Stimulated activated CD4-positive, alpha-beta T cell treated with anti-CD3 and anti-CD28 coated beads, Interleukin-12 subunit alpha, Interleukin-12 subunit beta, amount 100 ng/mL, for 24 hours (primary cell): ENCODE measurements at places on chromosomes 6 and 20.

DNA sequence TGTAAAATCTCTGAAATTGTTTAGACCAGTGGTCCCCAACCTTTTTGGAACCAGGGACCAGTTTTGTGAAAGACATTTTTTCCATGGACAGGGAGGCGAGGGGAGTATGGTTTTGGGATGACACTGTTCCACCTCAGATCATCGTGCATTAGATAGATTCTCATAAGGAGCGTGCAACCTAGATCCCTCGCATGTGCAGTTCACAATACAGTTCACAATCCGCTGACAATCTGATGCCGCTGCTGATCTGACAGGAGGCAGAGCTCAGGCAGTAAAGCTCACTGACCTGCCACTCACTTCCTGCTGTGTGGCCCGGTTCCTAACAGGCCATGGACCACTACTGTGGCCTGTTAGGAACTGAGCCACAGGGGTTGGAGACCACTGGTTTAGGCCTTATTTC is 115.2 kb downstream of the EPM2A start:
- no peak for DNase-seq

DNA sequence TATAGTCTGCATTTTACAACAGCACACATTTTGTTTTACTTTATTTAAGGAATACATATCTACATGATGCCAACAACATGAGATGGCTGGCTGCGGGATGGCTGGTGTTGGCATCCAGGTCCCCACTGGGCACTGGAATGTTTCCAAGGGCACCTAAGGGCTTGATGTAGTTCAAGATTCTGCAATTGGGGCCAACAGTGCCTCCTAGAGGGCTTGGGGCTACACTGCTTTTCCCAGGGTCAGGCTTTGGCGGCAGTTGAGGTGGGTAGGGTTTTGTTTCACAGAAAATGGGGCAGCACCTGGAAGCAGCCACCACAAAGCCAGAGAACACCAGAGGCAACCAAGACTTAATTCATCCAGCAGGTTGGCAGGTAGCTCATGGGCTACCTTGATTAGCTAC is 202.2 kb upstream of the PRND start:
- DNase-seq: no peak

DNA sequence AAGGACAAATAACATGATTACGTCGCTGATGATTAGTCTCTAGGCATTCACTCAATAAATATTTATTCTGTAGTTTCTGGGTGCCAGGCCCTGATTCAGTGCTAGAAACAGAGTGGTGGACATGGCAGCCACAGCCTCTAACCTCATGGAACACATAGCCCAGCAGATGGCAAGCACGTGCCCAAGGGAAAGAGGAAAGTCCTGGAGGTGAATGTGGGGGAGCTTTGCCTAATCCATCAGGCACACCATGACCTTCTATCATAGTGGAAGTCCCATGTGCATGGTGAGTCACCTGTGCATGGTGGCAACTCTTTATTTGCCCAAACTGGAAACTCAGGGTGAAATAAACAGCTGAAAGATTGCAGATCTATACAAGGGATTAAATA is 143.0 kb upstream of the TNFAIP3 start:
- no peak for DNase-seq

DNA sequence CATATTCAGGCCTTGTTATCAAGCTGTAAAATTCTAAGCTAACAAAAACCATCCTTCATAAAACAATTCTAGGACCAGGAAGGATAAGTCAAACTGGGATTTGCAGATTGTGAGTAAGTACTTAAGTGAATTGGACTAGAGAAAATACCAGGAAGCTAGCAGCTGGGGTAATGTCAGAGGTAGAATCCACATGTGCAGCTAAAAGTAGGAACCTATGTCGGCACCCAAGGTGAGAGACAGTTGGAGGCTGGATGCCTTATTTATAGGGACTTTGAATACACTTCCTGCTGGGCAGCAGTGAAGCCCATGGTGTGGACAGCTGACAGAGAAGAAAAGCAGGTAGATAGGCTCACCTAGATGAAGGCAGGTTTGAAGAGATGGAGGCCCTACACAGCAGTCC is 127.3 kb downstream of the FLRT3 start:
- DNase-seq: no peak

DNA sequence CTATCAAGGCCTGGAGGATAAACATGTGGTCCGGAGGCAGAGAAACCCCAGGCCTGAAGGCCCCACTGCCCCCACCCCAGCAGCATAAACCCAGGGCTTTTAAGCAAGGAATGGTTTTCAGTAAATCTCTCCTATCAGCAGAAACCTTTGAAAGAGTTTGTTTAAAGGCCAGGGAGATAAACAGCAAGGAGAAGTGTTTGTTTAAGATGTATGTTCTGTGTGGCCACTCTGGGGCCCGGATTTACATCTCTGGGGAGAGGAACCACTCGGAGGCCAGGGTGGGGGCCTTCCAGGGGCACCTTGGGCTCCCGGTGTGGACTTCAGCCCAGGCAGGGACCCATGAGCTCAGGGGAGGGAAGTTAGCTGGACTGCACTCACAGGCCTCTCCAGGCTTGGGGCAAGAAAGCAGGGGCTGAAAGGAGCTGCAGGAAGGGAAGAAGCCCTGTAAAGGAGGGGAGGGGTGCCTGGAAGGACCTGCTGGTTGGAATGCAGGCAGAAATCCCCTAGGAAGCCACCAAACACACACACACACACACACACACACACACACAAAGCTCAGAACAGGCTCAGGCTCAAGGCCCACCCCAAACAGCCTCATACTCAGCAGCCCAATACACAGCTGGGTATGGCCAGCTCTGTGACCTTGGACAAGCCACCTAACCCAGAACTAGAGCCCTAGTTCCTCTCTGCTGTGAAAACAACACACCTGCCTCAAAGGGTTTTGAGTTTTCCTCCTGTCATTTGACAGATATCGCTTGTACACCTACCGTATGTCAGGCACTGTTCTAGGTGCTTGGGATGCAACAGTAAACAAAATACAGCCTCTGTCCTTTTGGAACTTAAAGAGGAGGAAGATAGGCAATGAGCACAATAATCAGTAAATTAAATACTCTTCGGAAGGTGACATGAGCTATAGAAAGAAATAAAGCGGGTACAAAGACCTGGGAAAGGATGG is 26.2 kb upstream of the FOXP4 start:
- DNase-seq: no peak

GRCh38 chr20:61697666-61698597 is 367.7 kb downstream of the TAF4 start:
- DNase-seq: no peak

DNA sequence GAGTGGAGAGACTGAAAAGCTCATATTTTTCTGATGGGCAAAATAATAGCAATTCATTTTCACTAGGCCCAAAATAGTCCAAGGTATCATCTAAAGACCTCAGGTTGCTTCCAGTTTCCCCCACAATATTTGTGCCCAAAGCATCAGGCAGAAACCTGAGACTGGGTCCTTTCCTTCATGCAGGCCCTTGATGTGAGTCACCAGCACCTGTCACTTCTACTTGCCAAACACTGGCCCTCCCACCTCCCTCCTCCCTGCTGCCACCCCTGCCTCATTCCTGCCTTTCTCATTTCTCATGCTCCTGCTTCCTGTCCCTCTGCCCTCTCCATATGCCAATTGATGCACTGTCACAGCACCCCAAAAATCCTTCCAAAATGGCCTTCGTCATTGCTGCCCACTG is 230.4 kb upstream of the CST7 start:
- no peak for DNase-seq

- DNase-seq: no peak
Measured at GRCh38 chr6:22747571-22747970, 178.2 kb downstream of the HDGFL1 start.

DNA sequence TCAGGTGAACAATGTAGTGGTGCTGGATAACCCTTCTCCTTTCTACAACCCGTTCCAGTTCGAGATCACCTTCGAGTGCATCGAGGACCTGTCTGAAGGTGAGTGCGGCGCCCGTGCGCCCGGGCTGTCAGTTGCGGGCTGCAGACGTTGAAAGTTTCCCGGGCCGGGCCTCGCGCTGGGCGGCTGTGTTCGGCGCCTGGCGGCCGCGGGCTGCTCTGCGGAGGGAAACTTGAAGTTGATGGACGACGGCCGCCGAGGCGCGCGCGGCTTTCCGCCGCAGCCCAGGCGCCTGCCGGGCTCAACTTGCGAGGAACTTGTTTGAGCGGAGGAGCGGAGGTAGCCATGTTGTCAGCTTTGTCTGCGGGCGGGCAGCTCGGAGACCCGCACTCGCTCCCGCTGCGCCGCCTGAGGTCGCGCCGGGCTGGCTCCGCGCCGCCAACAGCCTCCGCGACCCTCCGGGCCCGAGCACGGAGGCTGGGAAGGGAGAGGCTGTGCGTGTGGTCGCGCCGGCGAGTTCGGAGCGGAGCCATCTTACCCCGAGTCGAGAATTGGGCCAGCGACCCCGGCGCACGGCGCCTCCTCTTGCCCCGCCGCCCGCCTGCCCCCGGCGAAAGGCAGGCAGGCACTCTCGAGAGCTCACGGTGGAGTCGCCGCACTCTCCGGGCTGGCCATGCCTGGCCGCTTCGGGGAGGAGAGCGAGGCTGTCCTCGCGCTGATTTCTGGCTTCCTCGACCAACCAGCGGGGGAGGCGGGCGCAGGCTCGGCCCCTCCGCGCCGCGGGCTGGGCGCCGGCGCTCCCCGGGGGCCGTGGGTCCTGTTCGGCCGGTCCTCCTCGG is 691 bp downstream of the ASF1A start:
- DNase-seq: peak; percentile 28

DNA sequence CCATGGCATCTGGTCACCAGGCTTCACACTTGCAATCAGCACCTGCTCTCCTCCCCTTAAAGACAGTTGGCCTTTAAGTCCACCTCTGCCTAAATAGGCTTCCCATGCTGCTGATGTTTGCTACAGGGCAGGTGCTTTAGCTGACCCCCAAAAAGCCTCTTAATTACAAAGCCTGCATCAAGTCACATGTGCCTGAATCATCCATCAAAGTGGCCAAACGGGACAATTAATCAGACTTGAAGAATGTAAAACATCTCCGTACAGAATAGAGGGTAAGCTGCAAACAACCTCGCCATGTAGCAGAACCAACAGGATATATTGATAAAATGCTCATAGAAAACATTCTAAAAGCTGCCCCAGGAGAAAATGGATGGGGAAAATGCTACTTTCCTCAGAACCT is 7.4 kb downstream of the LY86 start:
- no peak for DNase-seq

DNA sequence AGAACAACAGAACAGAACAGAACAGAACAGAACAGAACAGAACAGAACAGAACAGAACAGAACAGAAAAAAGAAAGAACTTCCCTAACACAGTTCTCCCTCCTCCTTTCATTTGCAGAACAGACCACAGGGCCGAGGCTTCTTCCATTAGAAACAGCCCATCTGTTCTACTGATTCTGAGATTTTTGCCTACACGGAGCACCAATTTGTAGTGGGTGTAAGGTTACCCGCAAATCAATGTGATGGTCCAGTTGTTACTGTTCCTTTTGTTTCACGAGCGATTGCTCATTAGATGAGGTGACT is 734 bp upstream of the OGFRL1 start:
- DNase-seq: no peak

GRCh38 chr6:4185419-4185818 is 50.0 kb upstream of the ECI2 start:
- no peak for DNase-seq

- no peak for DNase-seq
Measured at GRCh38 chr6:26044140-26045064, 42.8 kb upstream of the HFE start.

- no peak for DNase-seq
Measured at GRCh38 chr20:34768096-34768495, 57.4 kb downstream of the NCOA6 start.

DNA sequence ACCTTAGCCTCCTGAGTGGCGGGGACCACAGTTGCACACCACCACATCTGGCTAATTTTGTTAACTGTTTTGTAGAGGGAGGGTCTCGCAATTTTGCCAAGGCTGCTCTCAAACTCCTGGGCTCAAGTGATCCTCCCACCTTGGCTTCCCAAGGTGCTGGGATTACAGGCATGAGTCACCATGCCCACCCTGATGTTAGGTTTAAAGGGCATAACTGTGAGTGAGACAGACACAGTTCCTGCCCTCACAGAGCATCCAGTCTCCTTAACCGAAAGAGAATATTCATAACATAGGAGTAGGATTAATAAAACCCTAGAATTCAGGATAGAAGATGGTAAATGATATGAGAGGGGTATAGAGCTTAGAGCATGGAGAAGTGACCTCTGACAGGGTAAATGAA is 3.1 kb upstream of the SPATA2 start:
- no peak for DNase-seq

DNA sequence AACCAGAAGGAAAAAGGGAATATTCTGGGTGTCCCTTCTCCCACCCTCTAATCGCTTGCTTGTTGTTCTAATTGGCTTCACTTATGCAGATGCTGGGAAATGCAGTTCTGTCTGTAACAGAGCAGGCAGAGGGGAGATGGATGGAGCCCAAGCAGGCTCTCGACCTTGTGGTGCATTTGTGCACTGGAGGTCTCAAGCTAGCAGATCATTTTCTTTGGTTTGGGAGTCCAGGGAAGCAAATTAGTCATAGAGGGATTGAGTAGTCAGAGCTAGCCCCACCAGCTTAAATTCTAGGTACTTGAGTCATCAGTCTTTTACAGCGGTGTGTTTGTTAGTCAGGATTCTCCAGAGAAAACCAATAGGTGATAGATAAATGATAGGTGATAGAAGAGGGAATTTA is 234.7 kb upstream of the ECI2 start:
- no peak for DNase-seq

DNA sequence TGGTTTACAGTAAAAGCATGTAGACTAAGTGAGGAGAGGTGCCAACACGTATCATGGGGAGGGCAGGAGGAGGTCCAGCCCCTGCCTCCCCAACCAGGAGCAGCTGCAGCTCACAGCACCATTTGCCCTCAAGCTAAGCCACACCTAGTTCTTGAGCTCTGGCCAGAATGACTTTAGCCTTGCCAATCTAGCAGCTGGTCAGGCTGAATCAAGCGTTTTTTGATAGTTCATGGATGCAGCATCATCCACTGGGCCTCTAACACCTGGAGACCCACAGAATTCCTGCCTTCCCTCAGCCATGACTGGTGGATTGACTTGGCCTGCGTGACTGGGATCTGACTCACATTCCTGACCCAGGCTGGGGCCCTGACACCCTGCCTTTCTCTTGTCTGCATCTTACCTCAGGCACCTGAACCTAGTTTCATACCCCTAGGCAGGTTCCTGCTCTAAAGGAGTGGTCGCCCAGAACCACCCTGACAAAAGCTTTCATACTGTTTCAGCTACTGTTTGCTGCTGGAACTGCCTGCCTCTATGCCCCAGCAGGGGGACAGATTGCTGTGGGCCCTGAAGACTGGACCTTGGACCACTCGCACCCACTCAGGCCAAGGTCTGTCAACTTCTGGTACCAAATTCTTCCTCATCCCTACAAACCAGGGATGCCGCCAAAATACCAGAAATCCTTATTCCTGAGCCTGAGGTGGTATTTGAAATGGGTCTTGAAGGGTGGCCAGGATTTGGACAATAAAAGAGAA is 122.3 kb downstream of the QRSL1 start:
- DNase-seq: no peak

GRCh38 chr6:2820415-2820814 is 21.2 kb downstream of the SERPINB1 start:
- DNase-seq: no peak

- no peak for DNase-seq
Measured at GRCh38 chr6:6591778-6592465, 3.4 kb downstream of the LY86 start.

GRCh38 chr20:57425150-57426013 is 34.2 kb downstream of the RBM38 start:
- DNase-seq: no peak

- no peak for DNase-seq
Measured at GRCh38 chr6:27873021-27873940, 38.9 kb downstream of the OR2B2 start.
